Right ventricle myocardium superior (tissue), 1 donor: ENCODE measurements at places on chromosomes 3 and 15. TPM values are rescaled to one million over a fixed set of nuclear protein-coding genes. Genes with fewer than 3 reads are reported as not detected.

TBC1D5 gene
- total RNA-seq: 28.2 TPM

DNA sequence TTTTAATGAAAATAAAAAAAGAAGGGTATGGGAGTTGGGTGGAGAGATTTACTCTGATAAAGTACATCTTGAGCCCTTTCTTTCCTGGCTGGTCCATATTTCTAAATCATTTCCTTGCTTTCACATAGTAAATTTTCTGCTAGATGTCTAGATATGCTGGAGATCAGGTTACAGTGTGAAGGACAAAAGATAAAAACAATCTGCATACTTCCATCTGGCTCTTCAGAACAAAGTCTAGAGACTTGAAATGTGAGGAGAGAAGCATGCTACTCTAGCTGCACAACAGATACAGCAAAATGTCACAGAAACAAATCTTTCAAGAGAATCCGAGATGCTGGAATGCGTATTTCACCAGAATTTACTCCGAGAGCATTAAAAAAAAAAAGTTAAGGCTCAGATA lies 42.2 kb downstream of the FOXP1 start:
- DNase-seq: no peak

DNA sequence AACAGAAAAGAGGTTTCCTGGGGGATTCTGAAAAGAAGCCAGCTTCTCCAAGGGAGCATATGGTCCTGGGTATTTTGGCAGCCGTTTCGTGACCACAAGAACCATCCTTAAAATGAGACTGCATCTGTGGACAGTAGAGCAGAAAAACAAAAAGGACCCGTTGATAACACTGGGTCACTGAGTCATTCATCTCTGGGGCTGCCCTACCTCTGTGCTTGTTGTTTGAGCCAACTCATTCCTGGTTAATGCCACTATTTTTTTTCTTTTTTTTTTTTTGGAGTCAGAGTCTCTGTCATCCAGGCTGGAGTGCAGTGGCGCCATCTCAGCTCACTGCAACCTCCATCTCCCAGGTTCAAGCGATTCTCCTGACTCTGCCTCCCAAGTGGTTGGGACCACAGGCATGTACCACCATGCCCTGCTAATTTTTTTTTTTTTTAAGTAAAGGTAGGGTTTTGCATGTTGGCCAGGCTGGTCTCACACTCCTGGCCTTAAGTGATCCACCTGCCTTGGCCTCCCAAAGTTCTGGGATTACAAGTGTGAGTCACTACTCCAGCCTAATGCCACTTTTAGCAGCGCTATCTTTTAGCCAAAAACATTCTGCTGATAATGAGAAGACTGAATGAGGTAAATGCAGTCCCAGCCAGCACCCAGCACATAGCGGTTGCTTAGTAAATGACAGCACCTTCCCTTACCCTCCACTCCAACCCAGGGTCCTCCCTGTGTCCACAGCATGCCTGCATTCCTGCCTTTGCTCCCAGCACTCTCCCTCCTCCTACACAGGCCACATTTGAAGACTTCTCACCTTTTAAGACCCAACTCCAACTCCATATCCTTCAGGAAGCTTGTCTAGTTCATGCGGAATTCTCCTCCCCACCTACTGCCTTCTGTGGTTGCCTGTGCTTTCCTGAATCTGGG lies 9.1 kb upstream of the ISL2 start:
- no peak for DNase-seq

KIF15 gene
- total RNA-seq: 0.73 TPM

DNA sequence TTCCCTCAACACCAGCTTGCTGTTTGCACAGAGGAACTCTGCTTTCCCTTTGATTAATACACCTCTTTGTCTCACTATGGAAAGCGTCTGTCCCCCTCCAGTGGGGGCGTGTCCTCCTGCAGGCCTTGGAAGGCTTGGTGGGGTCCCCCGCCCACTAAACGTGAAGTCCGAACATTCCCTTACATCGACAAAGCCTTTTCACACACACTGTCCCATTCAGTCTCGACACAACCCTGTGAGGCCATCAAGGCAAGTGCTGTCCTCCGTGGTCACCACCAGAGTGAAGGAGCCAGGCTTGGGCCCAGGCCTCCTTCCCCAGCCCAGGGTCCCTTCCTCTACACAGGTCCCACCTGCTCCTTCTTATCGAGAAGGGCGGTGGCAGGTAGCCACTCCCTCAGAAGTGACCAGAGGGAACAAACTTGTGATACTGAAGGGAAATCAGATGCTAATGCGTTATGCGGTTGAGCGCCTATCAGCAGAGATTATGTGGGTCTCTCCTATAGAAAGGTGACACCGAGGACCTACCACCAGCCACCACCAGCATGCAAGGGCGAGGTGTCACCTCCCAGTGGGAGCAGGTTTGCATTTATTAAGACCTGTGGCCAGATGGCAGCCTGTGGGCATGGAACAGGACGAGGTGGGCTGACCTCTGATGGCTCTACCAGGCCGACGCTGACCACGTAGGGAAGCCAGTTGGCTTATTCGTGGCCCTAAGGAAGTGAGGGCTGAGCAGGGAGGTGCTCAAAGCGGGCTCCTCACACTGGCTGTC lies 6.6 kb downstream of the NRROS start:
- no peak for DNase-seq

DNA sequence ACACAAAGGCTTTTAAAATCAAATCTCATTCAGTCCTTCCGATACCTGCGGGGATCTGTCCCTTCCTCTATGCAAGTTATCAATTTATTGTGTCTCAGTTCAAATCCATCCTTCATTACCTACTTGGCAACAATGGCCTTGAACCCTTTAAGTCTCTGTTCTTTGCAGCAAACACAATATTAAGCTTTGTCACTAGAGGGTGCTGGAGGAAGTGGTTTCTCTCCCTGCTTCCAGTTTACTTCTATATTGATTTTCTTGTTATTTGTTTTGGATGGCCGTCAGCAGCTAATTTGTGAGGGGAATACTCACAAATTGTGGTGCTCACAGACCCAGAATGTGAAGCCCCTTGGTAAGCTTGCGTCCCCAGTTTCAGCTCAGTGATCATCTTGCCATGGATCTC lies 278.3 kb downstream of the FGF12 start:
- DNase-seq: no peak

AMIGO3 gene
- not detected for total RNA-seq

GRCh38 chr3:9250236-9250635 lies 790 bp upstream of the SRGAP3 start:
- no peak for DNase-seq

- DNase-seq: no peak
Observed at GRCh38 chr3:29261119-29261518, 19.8 kb upstream of the RBMS3 start.

MYRIP gene
- 1.6 TPM for total RNA-seq
